ENCODE measurements at places on chromosomes 3 and 15.

- DNase-seq, result no peak
Measured at GRCh38 chr3:12931273-12931905, 90.0 kb upstream of the RPL32 start.

GRCh38 chr3:158097593-158098308 is 8.5 kb downstream of the SHOX2 start:
- no peak for DNase-seq

- DNase-seq, result no peak
Measured at GRCh38 chr3:64900156-64900555, 212.4 kb upstream of the ADAMTS9 start.

GRCh38 chr3:52524258-52524751 is 9.4 kb downstream of the NT5DC2 start:
- no peak for DNase-seq

GRCh38 chr15:74275957-74276356 is 39.8 kb downstream of the CCDC33 start:
- no peak for DNase-seq

DNA sequence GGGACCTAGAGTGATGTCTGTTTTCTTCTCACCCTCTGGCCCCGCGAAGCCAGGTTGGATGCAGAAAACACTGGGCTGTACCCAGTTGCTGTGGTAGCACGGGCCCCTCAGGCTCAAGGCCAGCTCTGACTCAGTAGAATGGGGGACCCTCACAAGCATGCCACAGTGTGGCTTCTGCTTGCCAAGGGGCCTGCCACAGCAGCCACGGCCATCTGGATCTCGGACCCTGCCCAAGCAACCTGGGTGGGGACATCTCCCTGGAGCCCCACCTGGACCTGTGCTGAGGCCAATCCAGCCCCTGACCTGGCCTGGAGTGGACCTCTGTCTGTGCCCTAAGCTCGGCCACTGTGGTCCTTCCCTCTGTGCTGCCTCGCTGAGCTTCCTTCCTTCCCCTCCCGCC is 59.0 kb downstream of the MGLL start:
- DNase-seq, result no peak

GRCh38 chr3:25002052-25002451 is 426.0 kb upstream of the RARB start:
- no peak for DNase-seq

- DNase-seq, result no peak
Measured at GRCh38 chr3:128326051-128326823, 140.5 kb downstream of the DNAJB8 start.

DNA sequence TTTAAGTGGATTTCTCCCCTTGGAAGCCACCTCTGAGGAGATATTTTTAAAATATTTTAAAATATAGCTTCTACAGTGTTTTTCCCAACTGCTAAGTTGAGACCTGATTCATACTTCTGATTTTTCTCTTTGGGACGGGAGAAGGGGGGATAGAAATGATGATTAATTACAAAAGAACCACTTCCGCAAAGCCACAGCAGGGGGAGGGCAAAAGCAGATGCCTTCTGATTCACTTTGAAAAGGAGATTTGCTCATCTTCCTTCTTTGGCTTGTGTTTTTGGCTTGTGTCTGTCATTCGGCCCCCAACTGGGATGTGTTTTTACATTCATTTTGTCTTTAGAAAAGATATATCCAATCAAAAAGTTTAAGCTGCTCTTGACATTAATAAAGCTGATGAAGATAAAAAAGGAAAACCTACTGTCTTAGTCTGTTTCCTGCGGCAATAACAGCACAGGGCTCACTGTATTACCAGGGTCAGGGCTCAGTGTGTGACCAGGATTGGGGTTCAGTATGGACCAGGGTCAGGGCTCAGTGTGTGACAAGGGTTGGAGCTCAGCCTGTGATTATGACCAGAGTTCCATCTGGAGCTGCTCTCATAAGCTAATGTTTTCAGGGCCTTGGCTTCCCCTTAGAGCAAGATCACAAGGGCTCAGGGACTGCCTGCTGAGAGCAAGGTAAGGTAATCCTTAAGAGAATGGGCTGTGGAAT is 223.2 kb downstream of the MTHFS start:
- no peak for DNase-seq

GRCh38 chr3:30711867-30712266 is 105.5 kb downstream of the TGFBR2 start:
- no peak for DNase-seq

DNA sequence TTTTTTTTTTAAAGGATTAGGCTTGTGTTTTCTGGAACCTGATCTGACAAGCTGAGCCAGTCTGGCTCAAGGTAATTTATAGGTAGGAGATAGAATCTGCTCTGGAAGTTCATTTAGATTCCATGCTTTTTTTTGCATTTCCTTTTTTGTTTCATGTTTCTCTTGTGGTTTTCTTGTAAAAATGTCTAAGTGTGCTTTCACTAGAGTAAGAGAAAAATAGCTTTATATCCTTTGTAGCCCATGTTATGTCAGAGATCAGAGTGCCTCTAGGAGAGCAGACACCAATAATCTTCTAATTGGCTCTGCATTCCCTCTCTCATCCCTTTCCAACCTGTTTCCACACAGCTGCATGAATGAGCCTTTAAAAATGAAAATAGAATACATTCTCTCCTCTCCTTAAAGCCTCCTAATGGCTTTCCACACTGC is 389.8 kb upstream of the KCNMB2 start:
- DNase-seq, result peak; percentile 23

GRCh38 chr15:38602910-38603670 is 38.5 kb upstream of the RASGRP1 start:
- DNase-seq, result no peak

DNA sequence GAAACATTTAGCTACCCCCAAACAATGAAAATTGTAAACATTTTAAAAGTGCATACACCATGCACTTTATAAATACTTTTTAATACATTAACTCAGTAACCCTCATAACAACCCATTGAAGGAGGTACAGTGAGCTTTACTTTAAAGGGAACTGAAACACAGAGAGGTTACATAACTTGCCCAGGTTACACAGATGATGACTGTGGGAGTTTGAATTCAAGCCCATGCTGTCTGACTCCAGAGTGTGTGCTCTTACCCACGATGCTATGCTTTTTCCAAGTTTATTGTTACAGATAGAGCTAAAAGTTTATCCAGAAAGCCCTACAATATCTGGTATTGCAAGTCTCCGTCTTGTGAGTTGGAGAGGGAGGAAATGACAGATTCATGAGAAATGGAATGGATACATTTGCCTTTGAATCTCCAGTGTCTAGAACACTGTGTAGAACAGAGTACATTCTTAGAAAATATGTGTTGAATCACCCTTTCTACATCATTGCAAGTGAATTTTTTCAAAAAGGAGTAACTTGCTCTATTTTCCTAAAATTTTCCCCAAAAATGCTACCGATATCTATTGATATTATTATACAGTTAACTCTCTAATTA is 428.3 kb downstream of the NAALADL2 start:
- no peak for DNase-seq

- DNase-seq, result no peak
Measured at GRCh38 chr3:196519718-196520082, 4.6 kb upstream of the SMCO1 start.

DNA sequence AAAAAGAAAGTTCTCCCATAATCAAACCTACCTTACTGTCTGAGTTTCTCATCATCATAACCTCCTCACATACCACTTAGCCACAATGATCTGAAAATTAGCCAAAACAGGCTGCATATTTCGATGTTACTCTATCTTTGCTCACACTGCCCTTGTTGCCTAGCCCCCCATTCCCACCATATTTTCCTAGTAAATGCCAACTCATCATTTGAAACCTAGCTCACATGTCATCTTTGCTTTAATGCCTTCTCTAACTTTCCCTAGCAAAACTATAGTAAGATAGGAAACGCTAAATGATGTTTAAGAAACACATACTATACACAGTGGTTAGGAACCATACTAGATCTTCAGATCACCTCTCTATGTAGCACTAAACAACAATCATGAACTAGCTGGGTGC is 64.9 kb downstream of the INO80 start:
- no peak for DNase-seq

- DNase-seq, result no peak
Measured at GRCh38 chr15:93366387-93367100, 277.5 kb upstream of the RGMA start.

DNA sequence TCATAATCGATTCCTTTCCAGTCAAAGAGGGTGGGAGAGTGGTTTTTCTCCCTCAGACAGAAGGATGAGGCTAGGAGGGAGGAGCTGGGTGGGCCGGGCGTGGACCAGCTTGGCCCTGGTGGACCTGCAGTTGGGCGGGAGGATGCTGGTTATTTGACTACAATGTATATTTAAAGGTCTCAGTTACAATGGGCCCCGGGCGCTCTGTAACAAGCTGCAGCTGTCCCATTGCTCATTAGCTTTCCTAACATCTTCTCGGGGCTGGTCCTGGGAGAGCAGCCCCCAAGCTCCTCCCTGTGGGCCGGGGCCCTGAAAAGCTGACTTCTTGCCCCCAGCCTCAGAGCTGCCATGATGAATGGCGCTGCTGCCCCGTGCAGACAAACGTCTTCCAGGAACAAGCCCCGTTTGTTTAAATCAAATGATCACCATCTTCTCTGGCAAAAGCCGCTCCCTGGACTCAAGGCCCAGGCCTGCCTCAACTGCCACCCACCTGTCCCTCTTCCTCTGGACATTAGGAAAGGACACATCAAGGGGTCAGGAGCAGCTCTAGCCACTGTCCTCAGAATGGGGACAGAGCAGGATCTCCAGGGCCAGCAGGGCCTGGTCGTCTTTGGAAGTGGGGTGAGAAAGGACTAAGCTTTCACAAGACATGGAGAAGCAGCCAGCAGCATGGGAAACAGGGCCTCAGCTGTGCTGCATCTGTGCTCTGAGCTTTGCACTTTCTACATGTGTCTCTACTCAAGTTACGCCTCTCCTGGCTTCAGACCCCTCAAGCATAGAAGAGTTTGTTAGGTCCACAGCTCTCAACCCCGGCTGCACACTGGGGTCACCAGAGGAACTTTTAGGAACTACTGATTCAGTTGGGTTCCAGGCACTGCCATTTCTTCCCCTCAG is 38.6 kb downstream of the MAGEF1 start:
- no peak for DNase-seq

DNA sequence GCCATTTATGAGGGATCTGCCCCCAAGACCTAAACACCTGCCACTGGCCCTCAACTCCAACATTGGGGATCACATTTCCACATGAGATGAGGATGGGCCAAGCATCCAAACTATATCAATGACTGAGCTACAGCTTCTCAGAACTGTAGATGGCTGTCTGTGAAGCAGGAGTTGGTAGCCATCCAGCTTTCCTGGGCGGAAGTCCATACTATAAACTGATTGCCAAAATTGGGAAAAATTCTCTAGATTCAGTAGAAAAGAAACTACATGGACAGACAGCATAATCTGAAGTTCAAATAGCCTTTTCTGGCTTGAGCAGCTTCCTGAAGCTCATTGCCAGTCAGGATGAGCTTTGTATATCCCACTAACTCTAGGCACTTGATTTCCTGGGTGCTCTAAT is 214.7 kb upstream of the ZBTB20 start:
- DNase-seq, result no peak

GRCh38 chr3:59990915-59991314 is 941.1 kb upstream of the CFAP20DC start:
- DNase-seq, result no peak

- no peak for DNase-seq
Measured at GRCh38 chr3:143067201-143067600, 52.4 kb upstream of the CHST2 start.

- no peak for DNase-seq
Measured at GRCh38 chr3:40895109-40895508, 304.2 kb upstream of the CTNNB1 start.

DNA sequence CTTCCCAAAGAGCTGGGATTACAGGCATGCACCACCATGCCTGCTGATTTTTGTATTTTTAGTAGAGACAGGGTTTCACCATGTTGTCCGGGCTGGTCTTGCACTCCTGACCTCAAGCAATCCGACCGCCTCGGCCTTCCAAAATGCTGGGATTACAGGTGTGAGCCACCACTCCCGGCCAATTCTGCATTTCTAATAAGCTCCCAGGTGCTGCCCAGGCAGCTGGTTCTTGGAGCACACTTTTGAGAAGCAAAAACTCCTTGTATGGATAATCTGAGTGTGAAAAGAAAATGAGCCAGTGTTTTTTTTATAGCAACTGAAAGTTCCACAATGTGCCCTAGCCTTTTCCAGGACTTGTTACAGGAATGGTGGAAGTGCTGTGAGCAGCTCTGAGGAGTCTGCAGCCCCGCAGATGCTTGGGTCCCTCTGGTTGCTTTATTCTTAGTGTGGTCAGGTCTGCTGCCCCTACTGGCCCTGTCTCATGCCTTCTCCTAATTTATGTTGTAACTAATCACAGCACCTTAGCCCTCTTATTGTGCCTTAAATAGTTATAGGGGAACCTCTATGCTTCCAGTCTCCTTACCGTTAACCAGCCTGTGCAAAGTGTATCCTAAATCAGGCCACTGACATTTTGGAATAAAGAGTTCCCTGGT is 13.5 kb upstream of the KCNAB1 start:
- no peak for DNase-seq

- peak; percentile 19 for DNase-seq
Measured at GRCh38 chr3:102614585-102614984, 179.8 kb downstream of the ZPLD1 start.

- no peak for DNase-seq
Measured at GRCh38 chr3:133491481-133492059, 81.9 kb upstream of the CDV3 start.

DNA sequence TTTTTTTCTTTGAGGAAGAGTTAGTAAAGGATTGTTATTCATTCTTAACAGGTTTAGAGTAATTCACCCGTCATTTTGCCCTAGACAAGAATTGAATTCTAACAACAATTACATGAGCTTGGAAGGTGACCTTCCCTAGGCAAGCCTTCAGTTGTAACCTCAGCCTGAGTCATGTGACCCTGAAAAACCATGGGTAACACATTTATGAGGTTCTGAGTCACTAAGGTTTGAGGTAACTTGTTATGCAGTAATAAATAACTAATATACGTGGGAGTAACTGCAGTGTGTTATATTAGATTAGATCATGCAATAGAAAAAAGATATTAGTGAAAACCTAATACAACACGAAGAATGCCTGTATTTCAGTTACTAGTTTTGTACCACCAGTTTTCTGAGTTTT is 237.6 kb upstream of the NDN start:
- DNase-seq, result no peak

- peak; percentile 48 for DNase-seq
Measured at GRCh38 chr3:42654331-42655201, 1.1 kb downstream of the ZBTB47 start.

DNA sequence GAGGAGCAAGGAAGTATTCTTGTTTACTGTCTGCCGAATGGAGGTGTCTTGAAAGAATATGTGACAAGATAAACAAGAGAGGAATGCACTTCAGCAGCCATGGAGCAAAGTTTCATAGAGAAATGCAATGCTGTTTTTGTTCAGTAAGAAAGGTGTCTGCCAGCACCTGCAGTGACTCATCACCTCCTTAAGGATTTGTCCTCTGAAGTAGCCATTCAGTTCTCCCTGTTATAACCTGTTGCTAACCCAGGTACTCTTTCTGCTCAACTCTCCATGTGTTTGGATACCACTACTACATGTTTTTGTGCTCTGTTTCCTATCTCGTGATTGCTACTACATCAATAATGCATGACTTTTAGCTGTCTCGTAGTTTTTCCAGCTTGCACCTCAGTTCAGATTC is 328.9 kb downstream of the CHL1 start:
- no peak for DNase-seq
